ENCODE measurements at places on chromosomes 5 and 9.

- no peak for DNase-seq
Measured at GRCh38 chr5:165565911-165566310, 2060.5 kb downstream of the MAT2B start.

- no peak for DNase-seq
Measured at GRCh38 chr5:29229461-29229860, 1964.0 kb upstream of the CDH6 start.

GRCh38 chr5:151700820-151701219, 14.1 kb upstream of the SPARC start:
- no peak for DNase-seq

DNA sequence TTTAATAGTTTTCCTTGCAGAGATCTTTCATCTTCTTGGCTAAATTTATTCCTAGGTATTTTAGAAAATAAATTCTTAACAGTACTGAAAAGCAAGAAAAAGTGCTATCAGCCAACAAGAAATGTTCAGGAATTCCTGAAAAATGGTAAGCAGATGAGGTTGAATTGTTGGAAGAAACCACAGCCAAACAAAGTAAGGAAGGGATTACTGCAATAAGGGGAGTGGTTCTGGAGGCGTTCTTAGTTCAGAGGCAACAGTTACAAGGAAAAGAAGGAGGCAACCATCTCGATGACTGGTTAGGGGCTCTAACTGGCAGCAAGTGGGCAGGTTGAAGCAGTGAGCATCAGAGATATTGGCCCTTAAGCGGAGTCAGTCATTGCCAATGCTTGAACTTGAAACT, 12.8 kb upstream of the OR13J1 start:
- DNase-seq, result no peak
